Endothelial cell of umbilical vein (primary cell): ENCODE measurements at places on chromosomes 5 and 9. TPM values are rescaled to one million over a fixed set of nuclear protein-coding genes. Genes with fewer than 3 reads are reported as not detected.

- no peak for DNase-seq
Observed at GRCh38 chr9:119441338-119441737, 72.1 kb upstream of the BRINP1 start.

GRCh38 chr5:177528631-177529030, 11.9 kb upstream of the DDX41 start:
- no peak for DNase-seq

- DNase-seq, result no peak
Observed at GRCh38 chr5:87829217-87829551, 416.5 kb upstream of the CCNH start.

DNA sequence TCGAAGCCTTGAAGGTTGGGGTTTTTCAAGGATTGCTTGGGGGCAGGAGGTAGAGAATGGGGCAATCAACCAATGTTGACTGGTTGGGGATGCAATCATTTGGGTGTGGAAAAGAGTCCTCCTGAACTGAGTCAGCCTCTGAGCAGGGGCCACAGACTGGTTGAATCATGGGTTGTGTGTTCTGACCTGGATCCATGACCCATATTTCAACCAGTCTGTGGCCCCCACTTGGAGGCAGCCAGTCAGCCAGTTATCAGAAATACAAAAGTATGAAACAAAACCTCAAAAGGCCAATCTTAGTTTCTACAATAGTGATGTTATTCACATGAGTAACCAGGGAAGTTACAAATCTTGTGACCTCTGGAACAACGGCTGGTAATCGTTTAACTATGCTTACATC, 81.4 kb upstream of the RANBP6 start:
- DNase-seq, result peak; percentile 26

DNA sequence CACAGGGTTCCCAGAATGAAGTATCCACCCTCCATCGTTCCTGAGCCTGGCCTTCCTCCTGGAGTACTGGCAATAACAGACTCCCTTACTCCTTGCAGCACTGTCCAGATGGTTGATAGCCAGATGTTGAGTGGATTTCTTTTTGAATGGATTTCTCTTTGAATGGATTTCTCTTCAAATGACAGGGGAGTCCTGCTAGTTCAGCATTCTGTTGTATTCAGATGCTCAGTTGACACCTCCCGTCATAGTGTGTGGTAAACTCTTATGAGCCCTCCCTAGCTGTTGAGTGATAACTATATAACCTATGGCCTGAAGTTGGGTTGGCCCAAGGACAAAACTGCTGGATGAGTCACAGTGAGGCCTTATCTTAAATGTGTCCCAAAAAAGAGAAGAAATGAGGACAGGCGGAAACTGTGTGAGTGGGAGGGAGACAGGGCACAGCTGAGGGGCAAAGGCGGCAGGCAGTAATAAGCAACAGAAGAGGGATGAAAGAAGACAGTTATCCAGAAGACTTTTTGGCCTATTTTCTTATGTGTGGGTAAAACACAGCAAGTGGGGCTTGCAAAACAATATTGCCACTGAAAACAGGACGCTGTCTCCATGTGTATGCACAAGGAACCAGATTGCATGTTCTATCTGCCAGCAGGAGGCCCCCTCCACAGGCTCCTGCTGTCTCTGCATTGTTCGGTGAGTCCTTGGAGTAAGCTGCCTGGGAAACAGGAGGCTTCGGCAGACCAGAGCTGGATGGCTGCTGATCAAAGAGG, 209.5 kb upstream of the S1PR3 start:
- peak; percentile 70 for DNase-seq

The REEP2 gene
- 4.8 and 5.3 TPM in 2 replicates for polyA plus RNA-seq

The IFNK gene
- not detected in 2 replicates for polyA plus RNA-seq

The NDUFB6 gene
- 35.8 and 59.2 TPM in 2 replicates for polyA plus RNA-seq

The GZMA gene
- polyA plus RNA-seq, result 0.11 TPM in 1 of 2 replicates, not detected in the other

The PCDHA12 gene
- polyA plus RNA-seq, result 0.03 TPM in 1 of 2 replicates, not detected in the other
